Psoas muscle (tissue), 8 donors: ENCODE measurements at places on chromosomes 16 and 17. TPM values are rescaled to one million over a fixed set of nuclear protein-coding genes. Genes with fewer than 3 reads are reported as not detected.

GRCh38 chr17:57943645-57944044 is 11.6 kb downstream of the CUEDC1 start:
- no peaks in the 10 kb centered on the region for H3K36me3 ChIP-seq
- H3K4me1 ChIP-seq = peaks cover 96% of the 10 kb centered on the region
- DNase-seq = peak; percentile 14

- peak within 1 kb of the TSS; percentile 89 for H3K4me3 ChIP-seq
- peaks cover 6% of the 10 kb centered on the region for H3K4me1 ChIP-seq
- H3K36me3 ChIP-seq = no peaks in the 10 kb centered on the region
Measured at GRCh38 chr16:54930005-54930868, at the start of gene IRX5. Gene IRX5 (plus strand): TSS chr16:54930865. CDS start chr16:54931199, 334 bp downstream.

DNA sequence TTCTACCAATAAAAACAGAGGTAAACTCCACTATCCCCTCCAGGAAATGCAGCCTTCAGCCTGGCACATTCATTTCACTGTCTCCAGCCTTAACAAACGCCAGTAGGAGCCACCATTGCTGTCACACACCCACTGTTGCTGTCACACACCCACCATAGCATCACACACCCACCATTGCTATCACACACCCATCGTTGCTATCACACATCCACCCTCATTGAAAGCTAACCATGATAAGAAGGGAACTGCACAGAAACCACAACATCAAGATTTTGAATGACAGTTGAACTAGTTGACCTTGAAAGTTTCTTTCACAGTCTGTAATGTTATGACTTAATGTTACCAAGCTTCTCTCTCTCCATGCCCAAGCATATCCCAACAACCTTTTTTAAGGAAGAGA is 38.1 kb downstream of the SHCBP1 start:
- no peak overlapping the region for H3K27ac ChIP-seq
- peaks cover 2% of the 10 kb centered on the region for H3K36me3 ChIP-seq
- no peak overlapping the region for H3K4me3 ChIP-seq
- H3K4me1 ChIP-seq = no peaks in the 10 kb centered on the region
- no peaks in the 10 kb centered on the region for H3K27me3 ChIP-seq

GRCh38 chr17:68019336-68019674 is 16.2 kb upstream of the KPNA2 start:
- H3K4me1 ChIP-seq = peaks cover 6% of the 10 kb centered on the region
- no peaks in the 10 kb centered on the region for H3K36me3 ChIP-seq
- H3K27ac ChIP-seq = peak overlapping the region; percentile 84
- peak overlapping the region; percentile 83 for H3K4me3 ChIP-seq
- DNase-seq = no peak

GRCh38 chr17:33732116-33732515 is 439.0 kb upstream of the ASIC2 start:
- H3K4me1 ChIP-seq = no peaks in the 10 kb centered on the region
- H3K4me3 ChIP-seq = no peak overlapping the region
- H3K27ac ChIP-seq = no peak overlapping the region
- no peak for DNase-seq
- H3K36me3 ChIP-seq = no peaks in the 10 kb centered on the region

- no peak overlapping the region for H3K4me3 ChIP-seq
- peaks cover 19% of the 10 kb centered on the region for H3K27me3 ChIP-seq
- DNase-seq = peak; percentile 65
- no peak overlapping the region for H3K27ac ChIP-seq
- no peaks in the 10 kb centered on the region for H3K36me3 ChIP-seq
Measured at GRCh38 chr17:46764709-46765401, 53.6 kb downstream of the WNT3 start.

- peaks cover 31% of the 10 kb centered on the region for H3K36me3 ChIP-seq
- no peak overlapping the region for H3K4me3 ChIP-seq
- no peaks in the 10 kb centered on the region for H3K27me3 ChIP-seq
Measured at GRCh38 chr17:81461607-81462500, 50.7 kb downstream of the ACTG1 start.

- no peaks in the 10 kb centered on the region for H3K27me3 ChIP-seq
- no peak for DNase-seq
- peaks cover 26% of the 10 kb centered on the region for H3K4me1 ChIP-seq
- H3K27ac ChIP-seq = no peak overlapping the region
- no peaks in the 10 kb centered on the region for H3K36me3 ChIP-seq
Measured at GRCh38 chr17:74419928-74420411, 11.9 kb upstream of the GPRC5C start.

Gene NPIPB8
- 0.78 TPM for total RNA-seq

Gene AIPL1
- total RNA-seq = not detected

Gene MYH11
- total RNA-seq = 16.3 TPM

Gene KRTAP9-8
- total RNA-seq = not detected

Gene CRYM
- 0.25 TPM for total RNA-seq
